AG09319 (cell line): ENCODE measurements at places on chromosomes 12 and 14.

DNA sequence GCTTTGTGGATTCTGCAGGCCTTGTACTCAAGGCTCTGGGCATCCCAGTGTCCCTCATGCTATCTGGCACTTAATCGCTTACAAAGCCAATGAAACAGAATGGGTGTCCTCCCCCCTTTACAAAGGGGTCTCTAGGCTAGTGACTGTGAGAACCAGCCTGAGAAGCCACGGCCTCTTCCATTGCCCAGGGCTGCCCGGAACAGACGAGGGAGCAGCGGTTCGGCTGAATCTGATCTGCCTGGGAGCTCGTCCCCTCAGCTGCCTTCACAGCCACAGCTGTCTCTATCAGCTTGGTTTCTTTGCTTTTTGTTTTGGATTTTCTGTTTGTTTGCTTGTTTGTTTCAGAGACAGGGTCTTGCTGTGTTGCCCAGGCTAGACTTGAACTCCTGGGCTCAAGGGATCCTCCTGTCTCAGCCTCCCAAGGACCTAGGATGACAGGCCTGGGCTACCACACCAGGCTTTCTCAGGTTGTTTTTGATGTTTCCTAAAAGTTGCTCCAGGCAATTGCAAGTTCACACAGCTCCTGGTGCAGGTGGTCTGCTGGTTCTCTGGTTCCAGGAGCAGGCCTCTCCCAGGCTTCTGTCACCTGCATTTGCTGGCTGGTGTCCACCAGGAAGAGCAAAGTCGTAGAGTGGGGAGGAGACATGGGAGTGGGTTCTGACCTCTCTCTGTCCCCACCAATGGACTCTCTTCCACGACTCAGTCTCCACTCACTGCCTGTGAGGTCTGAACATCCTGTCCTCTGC is 10.9 kb upstream of the RIN3 start:
- no peak for DNase-seq

GRCh38 chr14:99568567-99569560 is 35.1 kb downstream of the CCDC85C start:
- no peak for DNase-seq

DNA sequence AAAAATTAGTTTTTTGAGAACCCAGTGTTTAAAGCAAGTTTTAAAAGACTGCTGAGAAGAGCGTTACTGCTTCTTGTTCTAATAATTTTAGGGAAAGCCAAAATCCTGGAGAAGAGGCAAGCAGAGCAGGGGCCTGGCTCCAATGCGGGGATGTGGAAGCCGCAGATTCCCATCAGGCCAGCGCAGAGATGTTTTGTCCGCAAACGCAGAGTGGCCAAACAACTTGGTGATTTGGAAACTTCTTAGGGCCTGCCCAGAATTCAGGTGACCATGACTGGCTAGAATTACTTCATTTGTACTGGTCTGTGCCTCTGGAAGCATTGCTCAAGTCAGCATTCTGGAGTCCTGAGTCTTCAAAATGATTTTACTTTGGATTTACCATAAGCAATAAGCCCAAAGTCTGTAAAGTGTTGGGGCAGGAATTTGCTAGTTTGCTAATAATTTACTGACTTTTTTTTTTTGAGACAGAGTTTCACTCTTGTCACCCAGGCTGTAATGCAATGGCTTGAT is 208.4 kb downstream of the PPM1H start:
- no peak for DNase-seq

DNA sequence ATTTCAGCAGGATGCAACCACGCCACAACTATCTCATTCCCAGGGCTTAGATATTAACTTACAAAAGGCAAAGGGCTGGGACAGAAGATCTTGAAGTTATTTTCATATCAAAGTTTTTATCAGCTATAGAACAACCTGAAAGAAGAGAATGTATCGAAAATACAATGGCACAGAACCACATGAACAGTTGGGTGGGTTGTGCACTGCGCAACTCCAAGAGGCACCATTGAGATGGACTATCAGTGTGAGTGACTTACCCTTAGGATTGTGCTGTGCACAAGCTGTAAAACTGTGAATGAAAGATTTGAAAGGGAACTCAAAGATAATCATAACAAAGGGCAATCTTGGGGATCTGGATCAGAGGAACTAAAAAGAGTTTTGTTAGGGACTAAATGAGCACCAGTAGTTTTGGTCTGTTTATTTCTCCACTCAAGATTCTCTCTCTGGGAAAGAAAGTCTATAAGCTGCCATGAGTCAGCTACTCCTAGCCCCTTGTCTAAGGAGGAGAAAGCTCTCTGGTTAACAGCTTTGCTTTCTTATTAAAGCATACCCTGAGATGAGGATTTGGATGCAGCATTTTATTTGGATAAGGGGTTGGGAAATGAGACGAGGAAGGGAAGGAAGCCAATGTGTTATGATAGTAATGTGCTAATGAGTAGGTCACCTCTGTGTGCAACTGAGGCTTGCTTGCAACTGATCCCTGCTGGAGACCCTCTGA is 62.2 kb downstream of the TBX5 start:
- DNase-seq: no peak

DNA sequence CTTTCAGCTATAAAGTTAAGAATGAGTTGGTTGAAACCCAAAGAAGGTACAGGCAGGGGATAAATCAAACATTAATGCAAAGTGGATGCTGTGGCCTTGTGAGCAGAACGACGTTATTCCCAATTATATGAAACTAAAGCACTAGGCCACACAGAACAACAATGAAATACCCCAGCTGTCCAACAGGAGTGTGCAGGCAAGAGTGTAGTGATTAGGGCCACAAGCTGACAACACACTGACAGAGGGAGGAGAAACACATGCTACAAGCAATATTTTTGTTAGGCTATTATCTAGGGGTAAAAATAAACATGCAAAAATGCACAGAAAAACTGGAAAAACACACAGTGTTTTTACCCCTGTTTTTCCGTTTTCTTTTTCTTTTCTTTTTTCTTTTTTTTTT is 15.0 kb downstream of the MAP3K9 start:
- DNase-seq: no peak

- no peak for DNase-seq
Observed at GRCh38 chr14:31858868-31859267, 218.2 kb upstream of the ARHGAP5 start.

GRCh38 chr14:72779679-72780078 is 114.2 kb downstream of the DPF3 start:
- DNase-seq: no peak
